Upper lobe of right lung (tissue), 1 donor: ENCODE measurements at places on chromosomes 1 and 21.

- no peak overlapping the region for H3K4me3 ChIP-seq
- peaks cover 73% of the 10 kb centered on the region for H3K4me1 ChIP-seq
- no peak overlapping the region for H3K27ac ChIP-seq
- DNase-seq = no peak
Measured at GRCh38 chr1:181101581-181102226, 13.2 kb downstream of the IER5 start.

DNA sequence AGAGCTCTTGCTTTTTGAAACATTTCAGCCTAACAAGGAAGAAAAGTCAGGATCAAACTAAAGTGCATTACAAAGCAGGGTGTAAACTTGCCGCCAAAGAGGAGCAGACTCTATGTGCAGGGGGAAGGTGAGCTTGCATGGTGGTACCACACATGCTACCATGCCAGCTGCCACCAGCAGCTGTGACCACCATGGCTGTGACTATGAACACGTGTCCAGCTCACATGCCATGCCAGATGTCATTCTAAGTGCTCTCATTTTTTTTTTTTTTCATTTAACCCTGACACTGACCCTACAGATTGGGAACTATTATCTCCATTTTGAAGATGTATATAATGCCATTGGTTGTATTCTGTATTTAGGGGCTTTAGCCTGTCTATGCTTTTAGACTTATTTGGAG, 79.0 kb downstream of the PCP4 start:
- H3K36me3 ChIP-seq = no peaks in the 10 kb centered on the region
- H3K4me3 ChIP-seq = no peak overlapping the region
- H3K27me3 ChIP-seq = no peaks in the 10 kb centered on the region
- H3K4me1 ChIP-seq = no peaks in the 10 kb centered on the region

DNA sequence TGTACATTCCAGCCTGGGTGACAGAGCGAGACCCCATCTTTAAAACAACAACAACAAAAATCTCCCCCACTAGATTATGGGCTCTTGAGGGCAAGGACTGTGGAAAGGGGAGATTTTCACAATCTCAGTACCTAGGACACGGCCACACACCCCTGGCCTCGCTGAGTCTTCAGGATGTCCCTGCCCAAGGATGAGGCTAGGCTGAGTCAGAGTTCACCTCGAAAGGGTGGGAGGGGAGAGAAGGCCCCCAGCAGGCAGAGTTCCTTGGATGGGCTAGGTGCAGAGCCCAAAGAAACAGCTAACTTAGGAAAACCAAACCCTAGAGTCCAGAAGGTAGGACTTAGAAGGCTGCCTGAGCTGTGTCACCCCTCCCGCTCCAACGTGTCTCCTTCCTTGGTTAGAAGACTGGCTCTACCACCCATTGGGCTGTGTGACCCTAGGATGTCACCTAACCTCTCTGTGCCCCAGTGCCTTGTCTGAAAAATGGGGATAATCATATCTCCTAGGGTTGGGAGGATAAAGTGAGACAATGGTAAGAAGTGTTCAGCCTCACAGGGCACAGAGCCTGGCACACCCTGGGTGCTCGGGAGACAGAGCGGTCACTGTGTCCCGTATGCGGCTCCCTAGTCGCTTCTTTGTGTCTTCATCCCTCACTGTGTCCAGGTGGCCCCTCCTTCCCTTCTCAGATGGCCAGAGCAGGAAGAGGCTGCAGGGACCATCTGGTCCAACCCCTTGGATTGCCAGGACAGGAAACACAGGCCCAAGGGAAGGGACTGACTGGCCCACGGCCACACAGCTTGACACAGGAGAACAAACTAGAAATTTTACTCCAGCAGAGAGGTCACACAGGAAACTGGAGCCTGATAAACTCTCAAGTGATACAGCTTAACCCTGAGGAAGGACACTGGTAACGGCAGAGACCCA, 11.2 kb downstream of the TRIM62 start:
- H3K36me3 ChIP-seq = no peaks in the 10 kb centered on the region
- H3K27me3 ChIP-seq = no peaks in the 10 kb centered on the region
- H3K4me3 ChIP-seq = no peak overlapping the region
- no peaks in the 10 kb centered on the region for H3K4me1 ChIP-seq

DNA sequence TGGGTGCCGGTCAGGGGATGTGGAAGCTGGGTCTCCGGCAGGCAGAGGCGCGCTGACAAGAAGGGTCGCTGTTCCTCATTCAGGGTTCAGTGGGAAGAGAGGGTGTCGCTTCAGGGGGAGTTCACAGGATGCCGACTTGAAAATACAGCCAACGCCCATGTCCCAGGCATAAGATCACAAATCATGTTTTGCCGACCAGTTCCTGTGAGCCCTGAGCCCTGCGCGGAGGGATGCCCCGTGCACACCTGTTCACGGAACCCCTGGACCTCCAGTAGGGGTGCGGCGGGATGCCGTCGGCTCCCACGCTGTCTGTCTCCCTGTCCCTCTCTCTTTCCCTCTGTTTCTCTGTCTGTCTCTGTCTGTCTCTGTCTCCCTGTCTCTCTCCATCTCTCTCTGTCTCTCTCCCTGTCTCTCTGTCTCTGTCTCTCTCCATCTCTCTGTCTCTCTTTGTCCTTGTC, 26.8 kb downstream of the TP73 start:
- no peaks in the 10 kb centered on the region for H3K27me3 ChIP-seq
- DNase-seq = no peak
- no peak overlapping the region for H3K27ac ChIP-seq
- no peaks in the 10 kb centered on the region for H3K36me3 ChIP-seq
- no peak overlapping the region for H3K4me3 ChIP-seq
- peaks cover 5% of the 10 kb centered on the region for H3K4me1 ChIP-seq

- no peak for DNase-seq
- H3K27me3 ChIP-seq = no peaks in the 10 kb centered on the region
- H3K4me3 ChIP-seq = no peak overlapping the region
Measured at GRCh38 chr1:77400781-77401180, 119.0 kb downstream of the AK5 start.

DNA sequence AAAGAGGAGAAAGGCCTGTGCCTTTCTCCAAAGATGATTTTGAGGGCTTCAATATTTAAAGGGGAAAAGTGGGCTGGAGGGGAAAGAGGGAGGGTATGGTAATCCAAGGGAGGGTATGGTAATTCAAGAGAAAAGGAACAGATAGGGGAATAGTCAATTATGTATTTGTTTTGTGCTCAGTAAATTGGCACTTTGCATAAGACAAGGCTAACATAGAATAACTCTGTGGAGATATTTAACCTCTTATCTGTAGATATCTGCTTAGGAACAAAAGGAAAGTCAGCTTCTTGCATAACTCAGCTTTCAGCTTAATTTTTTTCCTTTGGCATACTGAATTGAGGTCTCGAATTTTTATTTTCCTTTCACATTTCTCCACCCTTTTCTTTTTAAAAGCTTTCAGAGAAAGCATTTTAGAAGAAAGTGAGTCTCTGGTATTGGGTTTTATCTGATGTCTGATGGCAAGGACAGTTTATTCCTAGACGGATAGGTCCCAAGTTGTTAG, 119.9 kb upstream of the F3 start:
- H3K27me3 ChIP-seq = no peaks in the 10 kb centered on the region
- H3K36me3 ChIP-seq = no peaks in the 10 kb centered on the region
- no peak overlapping the region for H3K4me3 ChIP-seq

DNA sequence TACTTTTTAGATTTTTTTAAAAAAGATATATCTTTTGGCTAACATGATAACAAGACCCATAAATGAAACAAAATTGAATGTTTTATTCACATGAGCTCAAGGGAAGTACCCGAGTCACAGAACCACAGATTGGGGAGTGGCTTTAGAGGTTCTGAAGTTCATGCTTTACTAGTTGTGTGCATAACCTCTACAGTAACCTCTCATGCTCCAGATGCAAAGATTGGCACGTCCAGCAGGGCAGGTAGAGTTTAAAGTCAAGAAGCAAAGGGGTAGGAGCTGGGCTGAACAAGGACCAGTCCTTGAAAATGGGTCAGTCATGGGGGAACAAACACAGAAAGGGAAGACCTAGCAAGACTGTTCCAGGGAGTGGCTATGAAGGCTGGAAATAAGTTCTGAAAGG, 109.6 kb downstream of the RNF220 start:
- H3K4me1 ChIP-seq = no peaks in the 10 kb centered on the region
- H3K27me3 ChIP-seq = no peaks in the 10 kb centered on the region
- DNase-seq = no peak
- H3K27ac ChIP-seq = no peak overlapping the region
- no peaks in the 10 kb centered on the region for H3K36me3 ChIP-seq
